ENCODE measurements at places on chromosomes 5 and 9. TPM values are rescaled to one million over a fixed set of nuclear protein-coding genes. Genes with fewer than 3 reads are reported as not detected.

Gene FAM78A
- 0.59 TPM for polyA plus RNA-seq

Gene ARSI
- polyA plus RNA-seq: not detected

Gene FGF10
- polyA plus RNA-seq: 0.50 TPM

Gene SPAAR
- polyA plus RNA-seq: 0.82 TPM

Gene SHC3
- not detected for polyA plus RNA-seq

Gene PCDHB2
- polyA plus RNA-seq: 2.6 TPM

Gene IFNA1
- not detected for polyA plus RNA-seq

Gene RNF145
- polyA plus RNA-seq: 17.9 TPM

Gene C9orf153
- polyA plus RNA-seq: not detected

Gene CDH9
- not detected for polyA plus RNA-seq

Gene KCNMB1
- polyA plus RNA-seq: 19.7 TPM

Gene EQTN
- polyA plus RNA-seq: not detected

Gene FAM120A
- polyA plus RNA-seq: 30.7 TPM

Gene ECSCR
- polyA plus RNA-seq: 11.6 TPM

Gene NFIL3
- polyA plus RNA-seq: 15.1 TPM

Gene ROR2
- not detected for polyA plus RNA-seq

Gene CCDC183
- polyA plus RNA-seq: 0.50 TPM

Gene ARL15
- polyA plus RNA-seq: 11.6 TPM

Gene C5orf46
- polyA plus RNA-seq: 23.1 TPM

Gene TAF11L8
- not detected for polyA plus RNA-seq
